Suprapubic skin (tissue), 4 donors: ENCODE measurements at places on chromosomes 12 and 14. TPM values are rescaled to one million over a fixed set of nuclear protein-coding genes. Genes with fewer than 3 reads are reported as not detected.

Gene AQP6
- not detected for total RNA-seq

Gene CDCA3
- 8.9 TPM for total RNA-seq

Gene LRTM2
- not detected for total RNA-seq

Gene MAP1LC3B2
- total RNA-seq, result 13.9 TPM

Gene MNAT1
- 13.1 TPM for total RNA-seq

Gene METTL17
- total RNA-seq, result 64.9 TPM

Gene SALL2
- total RNA-seq, result 15.6 TPM

Gene COCH
- total RNA-seq, result 1.9 TPM

Gene ITGA7
- 9.5 TPM for total RNA-seq

Gene PMCH
- not detected for total RNA-seq

Gene GPR84
- total RNA-seq, result 1.7 TPM

Gene RNASE7
- 26.3 TPM for total RNA-seq

Gene PTPN21
- total RNA-seq, result 33.7 TPM

Gene TDP1
- total RNA-seq, result 20.7 TPM

Gene RTL1
- total RNA-seq, result not detected

Gene PRB3
- not detected for total RNA-seq

GRCh38 chr14:68124979-68125731 lies 305.6 kb downstream of the RAD51B start:
- DNase-seq, result no peak

DNA sequence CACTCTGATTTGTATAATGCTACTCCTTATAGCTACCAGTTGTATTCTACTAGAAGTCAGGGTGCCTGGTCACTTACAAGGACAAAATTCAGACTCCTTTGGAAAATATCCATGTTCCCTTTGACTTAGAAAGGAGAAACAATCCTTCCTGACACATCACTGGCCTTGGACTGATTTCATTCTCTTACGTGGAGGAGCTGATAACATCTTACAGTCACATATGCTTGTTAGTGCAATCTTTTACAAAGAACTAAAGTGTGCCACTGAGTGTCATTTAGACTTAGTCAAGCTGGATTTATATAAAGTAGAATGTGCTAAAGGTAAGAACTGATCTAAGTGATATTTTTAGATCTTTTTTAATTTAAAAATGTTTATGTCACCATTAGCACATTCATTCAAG lies 131.0 kb upstream of the TMTC2 start:
- DNase-seq, result no peak

DNA sequence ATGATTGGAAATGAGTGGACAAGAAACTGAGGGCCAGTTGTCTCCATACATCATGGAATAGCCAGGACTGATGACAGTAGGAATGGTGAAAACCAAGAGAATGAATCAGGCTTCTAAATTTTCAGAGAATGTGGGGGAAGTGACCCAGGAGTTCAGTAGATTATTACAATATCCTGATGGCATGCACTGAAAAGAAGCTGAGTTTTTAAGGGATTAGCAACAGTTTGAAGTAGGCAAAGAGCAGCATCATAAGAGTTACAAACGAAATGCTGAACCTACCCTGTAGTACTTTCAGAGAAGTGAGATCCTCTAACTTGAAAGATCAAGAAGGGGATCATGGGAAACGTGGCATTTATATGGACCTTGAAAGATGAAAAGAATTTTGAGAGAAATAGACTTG lies 13.2 kb downstream of the SLC2A14 start:
- no peak for DNase-seq

GRCh38 chr12:56978397-56979138 lies 21.2 kb upstream of the RDH16 start:
- DNase-seq, result no peak

- DNase-seq, result no peak
Observed at GRCh38 chr12:2776129-2776806, 18.5 kb upstream of the FKBP4 start.

DNA sequence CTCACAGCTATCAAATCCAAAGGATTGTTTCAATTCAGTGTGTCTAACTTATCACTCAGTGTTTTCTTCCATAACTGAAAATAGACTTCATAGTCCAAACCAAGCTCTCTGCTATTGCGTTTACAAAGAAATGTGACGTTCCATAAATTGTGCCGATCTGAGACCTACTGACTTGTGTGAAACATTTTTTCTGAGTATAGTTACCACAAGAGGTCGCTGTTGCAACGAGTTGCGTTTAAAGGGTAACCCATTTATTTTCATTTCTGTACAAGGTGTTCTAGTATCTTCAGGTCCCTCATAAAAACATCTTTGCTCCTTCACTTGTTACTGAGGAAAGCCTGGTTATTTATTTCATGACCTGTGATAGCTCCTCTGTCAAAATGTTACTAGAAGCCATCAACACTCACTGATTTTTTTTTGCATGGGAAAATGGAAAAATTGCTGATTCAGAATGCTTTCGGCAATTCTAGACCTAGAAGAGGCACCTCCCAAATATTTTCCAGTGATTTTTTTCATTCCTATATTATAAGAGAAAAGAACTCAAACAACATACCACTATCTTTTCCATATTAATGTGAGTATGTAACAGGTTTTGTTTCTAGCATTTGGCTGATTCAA lies 60.9 kb upstream of the OR4E1 start:
- no peak for DNase-seq

- DNase-seq, result no peak
Observed at GRCh38 chr12:48069241-48069640, 36.6 kb downstream of the SENP1 start.

GRCh38 chr12:105457026-105457425 lies 126.5 kb downstream of the C12orf75 start:
- no peak for DNase-seq

- no peak for DNase-seq
Observed at GRCh38 chr12:5973461-5974115, 28.5 kb upstream of the ANO2 start.

DNA sequence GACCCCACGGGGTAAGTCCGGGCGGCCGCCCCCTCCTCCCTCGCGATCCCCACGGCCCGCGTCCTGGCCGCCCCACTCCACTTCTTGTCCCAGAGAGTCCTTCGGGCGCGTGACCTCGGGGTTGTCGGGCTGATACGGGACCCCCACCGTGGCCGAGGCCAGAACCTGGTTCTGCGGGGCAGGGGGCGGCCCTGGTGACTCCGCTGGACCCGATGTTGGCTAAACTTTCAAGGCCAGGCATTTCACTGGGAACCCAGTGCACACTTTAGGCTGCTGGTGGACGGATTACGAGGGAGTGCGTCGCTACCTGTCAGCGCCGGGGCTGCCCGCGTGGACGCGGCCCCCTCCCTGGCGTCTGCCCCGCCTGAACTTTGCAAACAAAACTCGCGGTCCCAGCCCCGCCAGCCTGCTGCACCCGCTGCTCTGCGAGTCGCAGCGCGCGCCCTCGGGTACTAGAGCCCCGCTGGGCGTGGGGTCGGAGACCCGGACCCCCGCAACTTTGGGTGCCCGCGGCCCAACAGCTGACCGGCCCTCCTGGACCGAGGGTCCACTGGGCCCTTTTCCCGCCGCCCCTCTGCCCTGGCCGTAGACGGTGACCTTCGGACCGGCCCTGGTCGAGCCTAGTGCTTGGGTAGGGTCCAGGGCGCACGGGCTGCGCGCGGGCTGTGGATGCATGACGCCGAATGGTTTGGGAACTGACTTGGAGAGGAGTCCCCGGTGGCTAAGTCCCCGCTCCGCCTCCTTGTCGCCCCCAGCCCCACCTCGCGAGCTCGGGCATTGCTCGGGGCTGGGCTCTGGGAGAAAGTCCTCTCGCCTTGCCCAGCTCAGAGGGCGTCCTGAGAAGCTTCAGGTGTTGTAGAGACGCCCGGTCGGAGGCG lies 624 bp downstream of the RIN3 start:
- no peak for DNase-seq

DNA sequence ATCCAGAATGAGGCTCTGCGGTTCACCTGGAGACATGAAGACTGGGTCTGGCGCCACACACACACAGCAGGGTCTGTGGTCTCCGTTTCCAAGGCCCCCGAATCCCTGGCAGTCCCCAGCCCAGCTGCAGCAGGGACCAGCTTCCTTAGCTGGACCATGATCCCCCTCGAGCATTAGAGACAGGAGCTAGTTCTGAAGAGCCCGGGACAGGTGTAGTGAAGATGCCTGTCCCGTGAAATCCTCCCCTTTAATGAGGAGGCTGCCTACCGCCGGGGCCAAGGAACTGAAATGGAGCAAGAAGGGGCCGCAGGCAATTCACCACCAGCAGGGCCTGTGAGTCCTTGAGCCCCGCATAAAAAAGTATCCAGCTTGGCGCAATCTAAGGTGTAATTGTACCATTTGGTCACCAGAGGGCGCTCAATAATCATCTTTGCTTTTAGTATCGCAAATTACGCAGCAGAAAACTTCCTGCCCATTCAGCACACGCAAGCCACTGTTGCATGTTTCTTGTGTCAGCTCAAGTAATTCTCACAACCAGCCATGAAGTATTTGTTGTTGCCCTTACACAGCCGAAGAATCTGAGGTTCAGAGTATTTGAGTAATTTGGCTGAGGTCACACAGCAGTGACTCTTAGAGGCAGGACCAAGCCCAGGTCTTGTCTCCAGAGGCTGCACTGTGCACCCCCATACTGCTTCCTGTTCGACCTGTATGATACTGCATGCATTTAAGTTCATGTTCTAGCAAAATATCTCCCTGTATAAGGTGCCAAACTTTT lies 54.3 kb upstream of the PPP2R5C start:
- DNase-seq, result no peak

- DNase-seq, result no peak
Observed at GRCh38 chr14:50733494-50733893, 65.4 kb upstream of the SAV1 start.

GRCh38 chr12:130124106-130124505 lies 38.2 kb upstream of the FZD10 start:
- no peak for DNase-seq

GRCh38 chr12:121708313-121709063 lies 4.1 kb upstream of the TMEM120B start:
- no peak for DNase-seq

GRCh38 chr12:95218150-95219133 lies 835 bp downstream of the VEZT start:
- DNase-seq, result no peak

DNA sequence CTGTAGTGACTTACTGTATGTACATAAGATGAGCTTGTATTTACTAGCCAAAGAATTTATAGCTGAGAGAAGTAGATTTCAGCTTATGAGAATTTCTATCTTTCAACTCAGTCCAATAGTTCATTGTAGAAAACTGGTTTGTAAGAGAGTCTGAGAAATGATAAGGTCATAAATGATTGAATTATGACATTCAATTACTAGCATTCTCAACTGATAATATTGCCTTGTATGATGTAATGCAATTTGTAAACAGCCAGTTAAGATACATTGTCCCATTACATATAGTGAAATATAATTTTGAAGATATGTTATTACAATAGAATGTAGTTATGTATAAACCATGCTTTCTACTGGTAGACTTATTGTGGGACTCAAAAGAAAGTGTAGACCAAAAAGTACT lies 42.5 kb upstream of the STRAP start:
- no peak for DNase-seq

- no peak for DNase-seq
Observed at GRCh38 chr12:69676257-69677012, 22.7 kb downstream of the BEST3 start.

DNA sequence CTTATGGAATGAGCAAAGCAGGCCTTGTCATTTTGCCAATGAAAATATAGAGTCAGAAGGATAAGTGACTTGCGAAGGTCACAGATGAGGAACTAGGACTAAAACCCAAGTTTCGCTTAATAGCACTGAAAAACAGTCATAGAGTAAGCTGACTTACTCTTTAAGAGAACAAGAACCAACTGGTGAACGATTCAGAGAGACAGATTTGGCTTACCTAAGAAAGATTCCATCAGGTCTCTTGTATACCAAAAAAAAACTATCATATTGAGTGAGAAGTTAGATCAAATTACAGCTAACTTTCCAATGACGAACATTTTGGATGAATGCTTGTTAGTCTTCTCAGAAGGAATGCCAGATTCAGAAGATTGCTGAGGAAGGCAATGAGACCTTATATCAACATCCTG lies 74.2 kb downstream of the ZFC3H1 start:
- no peak for DNase-seq

DNA sequence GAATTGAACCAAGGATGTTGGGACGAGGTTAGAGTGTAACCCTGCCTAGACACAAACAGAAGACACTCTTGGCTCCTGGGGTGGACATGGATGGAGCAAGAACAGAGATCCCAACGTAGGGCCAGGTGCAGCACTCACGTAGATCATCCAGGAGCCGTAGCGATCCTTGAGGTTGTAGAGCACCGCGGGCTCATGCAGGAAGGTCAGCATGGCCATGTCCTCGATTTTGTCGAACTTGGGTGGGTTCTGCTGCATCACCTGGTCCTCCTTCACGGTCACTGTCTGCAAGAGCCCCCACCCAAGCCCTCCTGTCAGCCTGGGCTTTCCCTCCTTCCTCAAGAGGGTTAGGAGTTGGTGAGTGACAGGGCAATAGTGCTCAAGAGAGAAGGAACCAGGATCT lies 2.5 kb downstream of the MYH7 start:
- DNase-seq, result peak; percentile 37

DNA sequence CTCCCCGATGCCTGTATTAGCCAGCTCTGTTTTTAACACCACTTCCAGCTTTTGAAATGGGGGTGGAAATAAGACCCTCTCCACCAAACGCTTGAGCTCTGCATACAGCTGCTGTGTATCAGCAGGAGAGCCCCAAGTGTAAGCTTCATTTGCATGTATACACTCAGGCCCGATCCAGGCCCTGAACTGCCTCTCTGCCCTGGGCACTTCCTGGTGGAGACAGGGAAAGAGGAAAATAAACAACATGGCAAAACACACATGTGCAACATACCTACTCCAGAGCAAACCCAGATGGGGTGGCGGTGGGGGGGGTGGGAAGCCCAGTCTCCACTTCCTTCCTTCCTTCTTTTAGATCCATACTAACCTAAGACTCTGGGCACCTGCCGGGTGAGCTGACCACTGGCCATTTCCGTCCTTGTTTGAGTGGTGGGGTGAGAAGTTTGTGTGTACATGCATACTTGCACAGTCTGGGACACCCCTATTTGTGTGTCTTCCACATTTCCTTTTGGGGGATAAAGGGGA lies 55.3 kb downstream of the RBM19 start:
- DNase-seq, result no peak

GRCh38 chr14:37168721-37169120 lies 3.7 kb downstream of the SLC25A21 start:
- no peak for DNase-seq

DNA sequence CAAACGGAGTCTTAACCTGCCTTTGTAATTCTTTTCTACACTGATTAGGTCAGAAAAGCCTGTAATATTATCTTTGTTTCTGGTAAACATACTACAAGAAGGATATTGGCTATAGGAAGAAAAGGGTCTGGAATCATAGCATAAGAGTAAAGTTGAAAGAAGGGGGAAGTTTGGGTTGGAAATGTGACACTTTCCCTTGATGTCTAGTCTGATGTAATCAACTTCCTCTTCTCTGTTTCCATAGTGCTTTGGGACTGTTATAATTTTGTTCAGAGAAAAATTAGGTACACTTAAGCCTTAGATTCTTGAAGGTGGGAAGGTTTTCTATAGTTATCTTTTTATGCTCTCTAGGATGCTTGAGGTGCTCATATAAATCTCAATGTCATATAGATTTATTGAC lies 322.2 kb downstream of the AEBP2 start:
- DNase-seq, result no peak

GRCh38 chr12:8455271-8455670 lies 491 bp upstream of the CLEC6A start:
- no peak for DNase-seq

- DNase-seq, result no peak
Observed at GRCh38 chr14:104680806-104681688, 8.4 kb upstream of the INF2 start.

GRCh38 chr12:58915037-58915436 lies 5.3 kb downstream of the LRIG3 start:
- no peak for DNase-seq

- no peak for DNase-seq
Observed at GRCh38 chr14:44795725-44796124, 166.0 kb downstream of the KLHL28 start.
